Activated naive CD4-positive, alpha-beta T cell treated with Interleukin-2 at 50 U/mL for 16 hours (primary cell): ENCODE measurements at places on chromosomes 5 and 9.

GRCh38 chr9:129330711-129331492 lies 152.8 kb upstream of the IER5L start:
- DNase-seq: no peak

DNA sequence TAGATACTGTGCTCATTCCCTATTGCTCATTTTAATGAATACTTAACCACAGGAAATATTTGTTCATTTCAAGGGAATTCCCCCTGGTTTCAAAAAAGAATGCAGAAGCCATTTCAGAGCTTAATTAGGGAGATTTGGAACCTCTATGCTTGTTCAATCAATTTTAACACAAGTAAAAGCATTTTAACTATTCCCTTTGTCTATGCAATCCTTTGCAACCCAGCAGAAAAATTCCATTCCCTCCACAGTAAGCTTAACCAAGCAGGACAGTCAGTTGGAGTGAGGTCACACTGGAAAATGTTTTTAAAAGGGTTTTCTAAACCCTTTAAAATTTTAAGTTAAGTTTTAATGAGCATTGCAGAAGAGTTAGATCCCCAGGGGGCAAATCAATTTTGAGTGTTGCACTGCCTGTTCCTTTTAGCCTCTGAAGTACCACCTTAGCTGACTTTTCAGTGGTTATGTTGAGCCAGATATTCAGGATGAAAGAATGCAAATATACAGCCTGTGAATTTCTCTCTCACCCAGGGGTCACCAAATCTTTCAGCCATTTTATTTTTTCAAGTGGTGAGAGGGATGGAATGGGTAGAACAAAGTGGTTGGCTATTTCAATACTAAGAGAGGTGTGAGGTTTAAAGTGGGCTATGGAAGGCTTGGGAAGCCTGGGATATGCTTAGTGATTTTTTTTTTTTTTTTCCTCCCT lies 356.2 kb upstream of the NUDT12 start:
- DNase-seq: no peak

GRCh38 chr5:107542831-107543231 lies 127.9 kb downstream of the EFNA5 start:
- DNase-seq: no peak

DNA sequence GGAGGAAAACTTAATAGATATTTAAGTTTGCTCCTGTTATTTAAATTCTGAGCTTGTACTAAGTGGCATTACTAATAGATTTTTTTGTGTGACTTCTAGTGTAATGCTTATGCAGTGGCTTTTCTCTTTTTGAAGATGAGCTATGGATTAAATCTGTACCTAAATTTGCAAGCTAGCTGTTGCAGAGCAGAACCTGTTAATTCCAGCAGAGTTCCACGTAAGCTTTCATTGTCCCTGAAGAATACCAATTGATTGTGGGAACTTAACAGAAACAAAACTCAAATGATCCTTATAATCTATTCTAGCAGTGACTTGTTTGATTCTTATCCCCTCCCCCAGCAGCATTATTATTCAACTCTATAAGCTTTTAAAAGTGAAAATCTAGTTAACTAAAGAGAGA lies 51.7 kb downstream of the MAN2A1 start:
- no peak for DNase-seq

DNA sequence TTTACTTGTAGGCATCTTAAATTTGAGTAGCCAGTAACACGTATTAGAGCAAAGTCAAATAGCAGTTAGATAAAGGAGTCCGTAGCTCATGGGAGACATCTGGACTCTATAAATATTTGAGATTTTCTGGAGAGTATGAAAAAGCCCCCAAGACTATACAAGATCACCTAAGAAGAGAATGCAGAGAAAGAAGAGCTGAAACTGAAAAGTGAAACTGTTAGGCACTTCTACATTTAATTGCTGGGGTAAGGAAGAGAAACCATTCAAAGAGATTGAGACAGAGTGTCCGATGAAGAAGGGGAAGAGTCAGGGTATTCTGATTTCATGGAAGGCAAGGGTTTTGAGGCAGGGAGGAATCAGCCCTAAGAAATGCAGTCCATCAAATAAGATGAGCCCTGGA lies 2372.1 kb downstream of the MAT2B start:
- no peak for DNase-seq

- no peak for DNase-seq
These were observed 316.2 kb downstream of the CWC27 start for GRCh38 chr5:65084795-65085515.
